ENCODE measurements at places on chromosomes 5 and 9.
A peak's percentile ranks its signal among the peaks of the same experiment; 100 is the strongest.

DNA sequence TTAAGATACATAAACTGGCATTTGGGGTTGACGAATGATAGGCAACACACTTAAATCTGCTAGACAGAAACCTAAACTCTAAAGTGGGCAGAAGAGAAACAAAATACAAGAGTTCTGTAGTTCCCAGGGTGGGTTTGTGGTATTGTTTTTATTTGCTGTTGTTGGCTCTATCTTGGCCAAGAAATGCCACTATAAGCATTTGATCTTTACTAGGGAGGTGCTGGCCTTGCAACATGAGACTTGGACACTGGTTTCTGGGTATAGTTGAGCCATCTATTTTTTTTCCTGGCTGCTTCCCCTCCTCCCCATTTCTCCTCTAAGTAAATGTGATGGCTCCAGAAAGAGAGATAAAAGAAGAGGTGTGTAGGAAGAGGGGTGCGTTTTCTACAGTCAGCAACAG lies 251.2 kb downstream of the SLIT3 start:
- no peak for DNase-seq

DNA sequence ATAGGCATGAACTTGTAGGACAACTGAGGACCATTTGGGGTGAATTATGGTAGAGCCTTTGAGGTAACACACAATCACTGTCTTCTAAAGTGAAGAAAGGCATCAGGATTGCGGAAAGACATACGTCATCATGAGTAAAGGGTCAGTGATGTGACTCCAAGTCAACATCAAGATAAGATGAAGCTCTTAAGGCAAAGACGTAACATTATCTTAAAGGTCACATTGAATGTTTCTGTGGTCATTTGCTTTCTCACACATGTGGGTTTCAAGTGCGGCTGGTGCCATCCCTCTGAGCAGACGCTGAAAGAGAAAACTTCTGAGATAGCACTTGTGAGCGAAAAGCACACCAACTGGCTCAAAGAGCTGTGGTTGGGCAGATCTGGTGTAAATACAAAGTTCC lies 63.3 kb upstream of the GRAMD2B start:
- DNase-seq = no peak

GRCh38 chr5:38382898-38383297 lies 124.5 kb downstream of the EGFLAM start:
- peak; percentile 69 for DNase-seq

DNA sequence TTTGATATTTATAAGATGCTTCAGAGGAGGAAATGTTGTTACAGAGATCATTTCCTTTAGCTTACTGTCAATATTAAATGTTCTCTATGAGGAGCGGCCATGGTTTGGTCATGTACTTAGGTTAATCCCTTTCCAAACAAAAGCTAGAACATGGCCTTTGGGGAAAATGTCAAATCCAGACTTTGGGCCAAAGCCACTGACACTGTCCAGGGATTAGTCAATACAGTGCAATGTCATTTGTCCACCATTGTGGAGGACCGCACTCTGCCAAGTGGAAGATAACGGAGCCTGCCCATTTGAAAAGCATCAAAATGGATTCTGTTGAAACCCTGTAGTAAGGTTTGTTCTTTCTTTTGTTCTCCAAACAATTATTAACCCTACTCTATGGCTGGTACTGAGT lies 50.1 kb downstream of the FRMPD1 start:
- DNase-seq = no peak

DNA sequence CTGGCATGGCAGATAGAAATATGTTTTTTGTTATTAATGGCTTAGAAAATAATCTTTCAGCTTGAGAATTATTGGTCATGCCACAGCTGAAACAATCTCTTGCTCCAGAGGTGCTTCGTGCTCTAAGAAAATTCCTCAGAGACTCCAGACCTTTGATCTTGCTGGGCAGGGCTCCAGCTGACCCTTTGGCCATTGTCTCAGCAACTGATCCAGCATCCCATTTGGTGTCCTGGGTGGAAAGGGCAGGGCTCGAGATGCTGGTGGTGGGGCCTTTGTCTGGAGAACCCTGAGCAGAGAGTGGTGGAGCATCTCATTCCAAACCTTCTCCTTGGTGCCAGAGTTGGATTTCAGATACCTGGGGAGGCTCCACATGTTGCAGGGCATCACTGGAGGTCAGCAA lies 43.2 kb upstream of the PIK3R1 start:
- DNase-seq = no peak

DNA sequence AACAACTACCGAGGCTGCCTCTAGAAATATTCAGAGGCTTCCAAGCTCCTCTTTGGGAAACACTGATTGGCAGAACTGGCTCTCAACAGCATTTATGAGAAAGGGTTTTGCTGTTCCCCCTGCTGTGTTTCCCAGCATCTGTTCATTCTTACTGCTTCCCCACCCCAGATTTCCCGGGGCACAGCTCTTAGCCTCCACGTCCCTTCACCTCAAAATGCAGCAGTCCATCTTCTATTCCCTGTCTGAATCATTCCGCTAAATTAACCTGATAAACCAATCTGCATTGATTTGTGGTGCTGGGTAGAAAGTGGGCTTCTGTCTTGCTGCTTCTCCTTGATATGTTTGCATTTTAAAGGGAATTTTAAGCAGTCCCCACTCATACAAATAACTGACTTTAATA lies 67.4 kb downstream of the PLK2 start:
- no peak for DNase-seq

- no peak for DNase-seq
Observed at GRCh38 chr5:54458221-54458620, 2.7 kb downstream of the HSPB3 start.

DNA sequence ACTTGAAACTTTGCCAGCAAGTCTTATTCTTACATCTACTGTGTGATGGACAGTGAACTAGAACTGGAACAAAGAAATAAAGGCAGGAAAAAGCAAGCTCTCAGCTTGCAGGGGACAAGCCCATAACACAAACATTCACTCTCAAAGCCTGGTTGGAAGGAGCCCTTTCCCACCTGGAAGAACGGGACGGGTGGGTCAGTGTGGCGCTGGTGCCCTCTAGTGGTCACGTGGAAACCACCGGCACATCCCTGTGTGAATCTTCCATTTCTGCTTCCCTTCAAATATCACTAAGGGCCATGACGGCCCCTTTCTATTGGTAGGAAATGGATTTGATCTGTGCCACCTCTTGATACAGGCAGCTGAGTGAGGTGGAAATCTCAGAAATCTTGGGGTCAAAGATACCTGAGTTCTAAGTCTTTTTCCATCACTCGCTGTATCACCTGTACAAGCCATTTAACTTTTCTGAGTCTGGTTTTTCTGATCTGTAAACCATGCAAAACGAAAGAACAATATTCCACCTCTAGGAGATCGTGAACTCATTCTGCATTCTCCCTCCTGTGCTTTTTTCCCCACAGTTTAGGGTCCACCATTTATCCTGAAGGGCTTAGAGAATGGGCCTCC lies 211.6 kb downstream of the MSX2 start:
- peak; percentile 29 for DNase-seq

DNA sequence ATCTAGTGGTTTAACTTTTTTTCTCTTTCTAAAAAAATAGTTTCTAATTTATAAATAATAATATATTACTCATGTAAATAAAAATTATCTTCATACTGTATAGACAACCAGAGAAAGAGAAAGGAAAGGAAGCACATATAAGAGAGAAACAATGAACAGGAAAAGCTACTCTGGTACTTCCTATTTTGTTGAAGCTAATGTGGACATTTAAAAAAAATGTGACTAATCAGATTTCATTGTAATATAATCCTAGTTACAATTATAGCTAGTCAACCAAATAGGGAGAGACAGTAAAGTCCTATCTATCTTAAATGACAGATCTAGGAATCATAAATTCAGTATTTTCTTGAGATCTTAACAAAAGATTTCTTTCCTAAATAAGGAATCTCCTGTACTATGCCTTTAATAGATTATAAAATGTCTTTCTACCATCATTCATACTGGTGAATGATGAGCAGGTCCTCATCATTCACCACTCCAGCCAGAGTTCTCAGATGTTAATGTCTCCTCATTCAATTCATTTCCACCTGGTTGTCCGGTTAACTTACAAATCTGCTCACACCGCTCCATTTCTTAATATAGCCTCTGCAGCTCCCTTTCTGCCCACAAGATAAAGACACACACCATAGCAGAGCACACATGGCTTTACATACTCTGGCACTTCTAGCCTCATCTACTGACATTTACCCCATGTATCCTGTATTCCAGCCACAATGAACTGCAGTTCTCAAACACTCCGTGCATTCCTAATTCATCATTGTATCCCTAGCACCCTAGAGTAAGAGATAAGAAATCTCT lies 30.9 kb downstream of the ZFR start:
- no peak for DNase-seq

- no peak for DNase-seq
Observed at GRCh38 chr5:72177538-72177937, 70.3 kb downstream of the MAP1B start.

DNA sequence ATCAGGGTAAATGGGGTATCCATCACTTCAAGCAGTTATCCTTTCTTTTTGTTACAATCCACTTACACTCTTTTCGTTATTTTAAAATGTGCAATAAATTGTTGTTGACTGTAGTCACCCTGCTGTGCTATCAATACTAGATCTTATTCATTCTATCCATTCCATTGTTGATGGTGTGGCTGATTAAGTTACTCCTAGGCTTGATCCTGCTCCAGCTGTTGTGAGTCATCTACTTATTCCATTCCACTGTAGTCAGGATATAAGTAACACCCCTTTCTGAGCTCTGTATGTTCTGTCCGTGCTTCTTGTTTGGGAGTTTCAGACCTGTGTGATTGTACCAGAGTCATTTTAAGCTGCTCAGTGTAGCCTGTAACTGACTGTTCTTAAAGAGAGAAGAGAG lies 122.5 kb upstream of the RUSC2 start:
- peak; percentile 64 for DNase-seq

DNA sequence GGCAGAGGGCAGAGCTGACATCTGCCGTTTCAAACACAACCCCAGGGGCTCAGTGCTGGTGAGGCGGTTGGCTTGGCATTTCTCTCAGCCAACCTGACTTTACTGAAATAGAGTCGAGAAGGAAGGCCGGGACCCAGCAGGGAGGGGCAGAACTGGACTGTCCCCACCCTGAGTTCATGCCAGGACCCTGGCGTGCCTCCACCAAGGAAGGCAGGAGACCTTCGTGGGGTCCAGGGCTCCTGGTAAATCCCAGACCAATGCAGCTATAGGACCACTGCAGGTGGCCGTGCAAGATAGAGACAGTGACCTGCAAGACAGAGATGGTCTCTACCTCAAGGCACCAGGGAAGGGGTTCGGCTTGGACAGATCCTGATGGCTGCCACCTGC lies 132.9 kb downstream of the ROR2 start:
- DNase-seq = no peak

DNA sequence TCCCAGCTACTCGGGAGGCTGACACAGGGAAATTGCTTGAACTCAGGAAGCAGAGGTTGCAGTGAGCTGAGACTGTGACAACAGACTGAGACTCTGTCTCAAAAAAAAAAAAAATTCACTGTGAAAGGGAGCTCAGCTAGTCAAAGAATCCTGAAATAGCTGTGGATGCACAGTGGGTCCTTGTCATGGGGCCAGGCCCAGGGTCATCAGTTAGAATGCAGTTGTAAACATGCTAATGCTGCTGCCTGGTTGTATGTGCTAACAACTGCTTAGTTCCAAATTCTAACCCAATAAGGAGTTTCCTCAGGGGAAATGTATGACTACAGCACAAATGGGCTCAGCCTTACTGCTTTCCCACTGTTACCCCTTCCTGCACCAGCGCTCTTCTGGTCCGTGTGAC lies 84.0 kb downstream of the PALM2AKAP2 start:
- no peak for DNase-seq

DNA sequence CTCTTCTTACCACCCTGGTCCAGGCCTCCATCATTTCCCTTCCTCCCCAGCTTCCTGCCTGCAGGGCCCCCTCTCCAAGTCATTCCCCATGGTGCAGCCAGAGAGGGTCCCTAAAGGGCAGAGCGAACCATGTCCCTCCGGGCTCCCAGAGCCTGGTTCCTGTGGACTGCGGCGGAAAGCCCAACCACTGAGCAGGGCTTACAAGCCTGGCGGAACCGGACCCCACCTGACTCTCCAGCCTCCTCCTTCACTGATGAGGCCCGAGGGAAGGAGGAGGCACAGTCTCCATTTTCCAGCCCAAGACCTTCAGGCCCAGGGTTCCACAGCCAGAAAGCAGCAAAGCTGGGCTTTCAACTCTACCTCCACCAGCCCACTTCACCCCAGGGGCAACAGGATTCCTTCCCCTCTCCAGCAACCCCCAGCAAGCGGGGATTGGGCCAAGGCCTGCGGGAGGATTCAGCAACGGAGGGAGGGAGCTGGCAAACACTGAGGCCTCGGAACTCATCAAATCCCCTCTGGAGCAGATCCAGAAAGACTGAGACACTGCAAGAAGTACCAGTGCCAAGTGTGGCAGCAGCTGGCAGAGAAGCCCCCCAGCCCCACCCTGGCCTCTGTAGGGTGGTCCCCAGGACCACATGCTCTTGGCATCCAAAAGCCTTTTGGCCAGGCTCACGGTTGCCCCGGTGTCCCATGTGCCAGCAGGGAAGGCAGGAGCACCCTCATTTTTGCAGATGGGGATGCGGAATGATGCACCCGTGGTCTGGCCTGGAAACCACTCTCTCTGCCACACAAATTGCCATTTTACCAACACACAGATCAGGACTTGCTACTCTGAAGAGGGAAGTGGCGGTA lies 3.1 kb downstream of the FAM163B start:
- no peak for DNase-seq

GRCh38 chr9:77991191-77991590 lies 40.4 kb downstream of the GNAQ start:
- DNase-seq = no peak

DNA sequence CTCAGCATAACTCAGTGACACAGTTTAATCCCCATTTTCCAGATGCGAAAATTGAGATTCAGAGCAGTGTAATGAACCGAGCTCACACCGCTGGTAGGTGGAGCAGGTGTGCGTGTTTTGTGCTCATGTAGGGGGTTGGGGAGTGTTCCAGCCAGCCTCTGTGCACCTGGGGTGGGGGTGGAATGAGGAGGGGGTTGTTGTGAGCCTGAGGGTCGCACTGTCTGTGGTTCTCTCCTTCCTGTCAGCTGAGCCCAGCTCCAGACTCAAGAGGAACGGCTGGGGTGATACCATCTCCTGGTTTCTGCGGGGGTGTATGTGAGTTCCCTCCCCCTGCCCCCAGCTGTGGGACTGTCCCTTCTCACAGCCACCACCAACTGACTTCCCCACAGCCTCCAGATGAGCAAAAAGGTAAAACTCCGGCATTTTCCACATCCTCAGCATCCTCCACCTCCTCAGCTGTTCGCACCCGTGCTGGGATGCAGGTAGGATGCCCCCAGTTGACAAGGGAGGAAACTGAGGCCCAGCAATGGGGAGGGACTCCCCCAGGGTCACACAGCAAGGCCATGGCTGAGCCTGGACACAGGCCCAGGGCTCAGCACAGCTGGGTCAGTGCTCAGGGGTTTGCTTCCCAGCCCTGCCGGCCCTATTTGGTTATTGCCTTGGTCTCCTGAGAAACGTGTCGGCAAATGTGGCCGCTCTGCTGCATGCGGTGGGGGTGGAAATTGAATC lies 2.1 kb downstream of the SH2D3C start:
- DNase-seq = no peak

GRCh38 chr9:138052322-138052615 lies 174.7 kb downstream of the CACNA1B start:
- DNase-seq = no peak

- DNase-seq = peak; percentile 65
Observed at GRCh38 chr5:126339215-126339805, 83.9 kb upstream of the GRAMD2B start.

- peak; percentile 54 for DNase-seq
Observed at GRCh38 chr5:134465816-134466240, 54.1 kb upstream of the CDKN2AIPNL start.

Measured in HFF-Myc (cell line).